ENCODE measurements at places on chromosomes 4 and X.

GRCh38 chr4:19850909-19851308, 400.8 kb upstream of the SLIT2 start:
- no peak for DNase-seq

DNA sequence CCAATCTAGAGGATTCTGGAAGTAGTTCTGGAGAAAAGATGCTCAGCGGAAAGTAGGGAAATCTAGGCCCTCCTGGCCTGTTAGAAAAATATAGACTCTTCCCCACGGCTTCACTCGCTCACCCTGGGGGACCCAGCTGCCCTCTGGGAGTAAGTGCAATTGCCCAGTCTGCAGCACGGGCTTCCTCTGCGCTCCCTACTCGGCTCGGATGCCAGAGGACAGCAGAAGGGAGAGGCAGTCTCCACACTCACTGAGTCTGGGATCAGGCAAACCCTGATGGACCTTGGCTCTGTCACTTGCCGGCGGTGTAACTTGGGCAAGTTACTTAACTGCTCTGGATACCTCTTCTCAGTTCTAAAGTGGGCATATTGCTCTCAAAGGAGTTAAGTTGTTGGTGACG, 2.1 kb downstream of the SHISA3 start:
- peak; percentile 21 for DNase-seq

DNA sequence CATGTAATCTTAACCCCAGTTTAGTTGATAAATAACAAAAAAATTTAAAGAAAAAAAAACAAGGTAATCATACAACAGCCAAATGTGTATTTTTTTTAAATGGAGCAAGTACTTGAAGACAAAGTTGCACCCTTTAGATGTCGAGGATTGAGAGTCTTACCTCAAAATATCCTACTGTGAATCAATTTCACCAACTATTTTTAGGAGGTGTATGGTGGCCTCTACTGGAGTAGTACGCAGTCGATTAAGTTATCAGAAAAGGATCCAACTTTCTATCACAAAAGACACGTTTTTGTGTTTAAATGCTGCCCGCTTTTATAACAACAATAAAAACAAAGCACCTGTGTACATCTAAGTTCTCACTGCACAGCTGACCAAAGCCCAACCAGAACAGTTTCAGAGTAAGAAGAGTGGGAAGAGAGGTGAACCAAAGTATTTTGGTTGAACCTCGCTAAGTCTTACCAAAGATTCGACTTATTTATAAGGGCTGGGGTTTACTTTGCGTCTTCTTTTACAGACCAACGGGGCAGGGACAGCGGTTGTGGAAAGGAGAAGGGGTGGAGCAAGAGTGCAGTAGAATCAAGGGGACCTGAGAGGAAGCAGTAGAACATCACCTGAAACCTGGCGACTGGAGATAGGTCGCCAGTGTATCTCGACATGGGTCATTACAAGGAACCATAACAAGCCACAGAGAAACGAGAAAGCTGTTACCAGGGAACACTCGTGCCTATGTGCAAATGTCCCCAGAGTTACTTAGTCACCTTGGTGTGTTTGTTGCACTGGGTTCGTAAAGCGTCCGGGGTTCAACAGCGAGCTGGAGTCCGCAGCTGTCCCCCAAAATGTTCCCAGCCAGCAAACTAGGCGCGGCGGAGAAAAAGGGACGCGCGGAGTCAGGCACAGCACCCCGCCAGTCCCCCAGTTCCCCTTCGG, 1.1 kb downstream of the RPS6KA6 start:
- DNase-seq = peak; percentile 51

DNA sequence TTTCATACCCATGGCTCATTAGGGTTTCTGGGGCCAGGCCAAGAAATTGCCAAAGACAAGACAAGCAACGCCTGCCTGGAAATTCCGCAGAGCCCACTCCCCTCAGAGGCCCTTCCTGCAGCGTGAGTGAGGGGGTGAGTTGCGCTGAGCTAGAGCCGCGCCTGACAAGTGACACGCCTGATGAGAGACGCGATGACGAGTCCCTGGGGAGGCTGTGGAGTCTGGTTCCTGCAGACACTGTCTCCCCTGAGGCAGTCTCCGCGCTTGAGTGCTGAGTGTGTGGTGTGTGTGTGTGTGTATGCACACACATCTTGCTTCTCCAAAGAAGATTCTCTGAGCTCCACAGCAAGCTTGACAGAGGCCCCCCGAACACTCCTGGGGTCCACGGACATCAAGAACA, 269.8 kb downstream of the BCOR start:
- DNase-seq = peak; percentile 23

DNA sequence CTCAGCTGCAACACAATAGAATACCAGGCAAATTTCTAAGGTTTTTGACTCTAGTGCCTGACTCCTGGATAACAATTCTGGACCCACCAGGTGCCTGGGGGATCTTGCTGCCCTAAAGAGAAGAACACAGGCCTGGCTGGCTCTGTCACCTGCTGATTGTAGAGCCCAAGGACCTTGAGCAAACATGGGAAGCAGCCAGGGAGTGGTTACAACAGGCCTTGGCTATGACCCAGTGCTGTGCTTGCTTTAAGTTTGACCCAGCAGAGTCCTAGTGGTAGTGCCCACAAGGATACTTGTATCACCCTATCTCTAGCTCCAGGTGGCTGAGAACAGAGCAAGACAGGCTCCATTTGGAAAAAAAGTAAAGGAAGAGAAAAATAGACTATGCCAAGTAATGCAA, 176.8 kb upstream of the DCAF12L2 start:
- no peak for DNase-seq

Measured in common myeloid progenitor, CD34-positive (primary cell).